CD8-positive, alpha-beta memory T cell (primary cell): ENCODE measurements at places on chromosomes 1 and 21. TPM values are rescaled to one million over a fixed set of nuclear protein-coding genes. Genes with fewer than 3 reads are reported as not detected.

GRCh38 chr1:111191496-111191895, 8.9 kb downstream of the DENND2D start:
- no peak for DNase-seq

DNA sequence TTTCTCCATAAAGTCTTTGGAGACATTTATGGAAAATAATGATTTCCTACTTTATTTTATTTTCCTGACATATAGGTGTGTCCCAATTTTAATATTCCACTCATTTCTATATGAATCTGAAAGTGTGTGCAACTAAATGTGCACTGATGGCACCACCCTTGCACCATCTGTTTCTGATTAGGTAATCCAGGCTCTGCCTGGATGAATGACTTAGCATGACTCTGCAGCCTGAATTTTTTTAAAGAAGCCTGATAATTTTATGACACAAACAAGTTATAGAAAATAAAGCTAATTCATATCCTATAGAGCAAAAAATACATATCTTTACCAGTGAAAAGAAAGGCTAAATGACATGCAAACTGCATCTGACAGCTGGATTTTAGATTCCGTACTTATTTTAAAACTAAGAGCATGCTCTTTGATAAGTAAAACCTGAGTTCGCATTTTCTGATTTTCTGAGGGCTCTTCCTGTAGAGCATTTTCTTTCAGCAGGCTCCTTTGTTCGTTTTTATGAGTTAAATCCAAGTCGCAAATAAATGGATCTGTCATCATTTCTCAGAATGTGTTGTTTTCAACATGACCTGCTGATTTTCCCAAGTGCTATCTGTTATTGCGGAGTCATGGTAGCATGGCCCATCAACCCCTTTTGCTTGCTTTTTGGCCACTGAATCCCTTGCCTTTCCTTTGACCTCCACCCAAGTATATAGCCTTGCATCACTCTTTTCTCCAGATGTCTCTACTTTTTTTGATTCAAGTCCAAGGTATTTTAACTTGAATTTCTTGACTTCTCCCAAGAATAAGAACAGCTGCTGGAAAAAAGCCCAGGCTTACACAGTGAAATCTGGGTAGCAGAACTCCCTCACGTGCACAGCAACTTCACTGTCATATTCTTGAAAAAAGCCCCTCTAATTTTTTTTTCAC, 52.8 kb upstream of the LYPLAL1 start:
- no peak for DNase-seq

DNA sequence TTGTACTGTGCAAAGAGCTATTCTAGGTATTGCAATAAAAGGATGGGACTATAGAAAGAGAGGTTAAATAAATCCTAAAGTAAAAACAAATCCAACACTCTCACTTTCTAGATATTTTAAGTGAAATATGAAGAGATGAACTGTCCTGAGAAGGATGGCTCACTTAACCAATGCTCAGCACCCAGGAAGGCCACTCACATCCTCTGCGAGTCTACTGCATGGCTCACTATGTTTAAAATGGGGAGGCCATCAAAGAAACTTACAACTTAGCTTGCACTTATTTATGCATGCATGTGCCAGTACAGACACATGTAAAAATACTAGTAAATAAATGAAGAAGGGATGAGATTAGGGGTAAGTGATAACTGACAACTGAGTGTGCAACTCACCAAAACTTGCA, 37.5 kb downstream of the PLPPR5 start:
- DNase-seq = no peak

DNA sequence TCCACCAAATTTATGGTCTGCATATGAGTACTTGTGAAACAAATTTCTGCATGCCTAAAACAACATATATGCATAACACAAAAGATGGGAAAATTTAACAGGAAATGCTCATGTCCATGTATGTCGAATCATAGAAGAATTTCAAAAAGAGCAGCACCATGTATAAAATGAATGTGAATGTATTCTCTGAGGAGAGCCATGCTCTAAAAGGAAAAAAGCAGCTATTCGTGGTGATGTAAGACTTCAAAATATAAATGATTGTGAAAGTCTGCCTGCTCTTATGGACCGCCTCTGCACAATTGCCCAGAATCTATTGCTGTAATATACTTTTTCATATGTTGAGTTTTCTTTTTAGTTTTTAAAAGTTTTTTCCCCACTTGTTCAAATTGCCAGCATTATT, 66.8 kb downstream of the EPB41 start:
- no peak for DNase-seq

DNA sequence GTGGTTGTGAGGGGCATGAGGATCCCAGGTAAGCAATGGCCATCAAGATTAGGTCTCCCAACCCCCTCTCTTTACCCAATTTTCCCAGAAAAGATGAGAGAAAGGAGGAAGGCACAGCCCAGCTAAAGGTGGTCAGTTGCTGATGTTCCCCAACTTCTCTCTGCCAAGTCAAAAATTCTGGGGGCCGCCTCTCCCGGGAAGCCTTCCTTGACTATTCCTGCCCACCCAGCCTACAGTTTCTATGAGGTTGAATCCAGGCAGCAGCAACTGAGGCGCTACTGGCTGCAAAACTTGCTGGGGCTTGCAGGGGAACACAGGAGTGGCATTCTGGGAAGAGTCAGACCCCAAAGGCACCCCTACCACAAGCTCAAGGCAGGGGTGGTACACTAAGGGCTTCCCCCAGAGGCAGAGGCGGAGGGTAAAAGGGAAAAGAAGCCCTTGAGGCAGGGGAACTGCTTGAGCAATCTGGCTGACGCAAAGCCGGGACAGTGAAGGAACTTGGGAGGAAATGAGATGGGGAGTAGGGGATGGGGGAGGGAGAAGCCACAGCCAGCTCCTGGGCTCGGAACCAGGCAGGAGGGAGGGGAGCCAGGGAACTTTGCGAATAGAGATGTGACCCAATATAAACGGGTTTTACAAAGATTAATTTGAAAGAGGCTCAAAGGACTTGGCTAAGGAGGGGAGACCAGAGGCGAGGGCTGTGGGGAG, 31.2 kb downstream of the SDC3 start:
- DNase-seq = no peak

DNA sequence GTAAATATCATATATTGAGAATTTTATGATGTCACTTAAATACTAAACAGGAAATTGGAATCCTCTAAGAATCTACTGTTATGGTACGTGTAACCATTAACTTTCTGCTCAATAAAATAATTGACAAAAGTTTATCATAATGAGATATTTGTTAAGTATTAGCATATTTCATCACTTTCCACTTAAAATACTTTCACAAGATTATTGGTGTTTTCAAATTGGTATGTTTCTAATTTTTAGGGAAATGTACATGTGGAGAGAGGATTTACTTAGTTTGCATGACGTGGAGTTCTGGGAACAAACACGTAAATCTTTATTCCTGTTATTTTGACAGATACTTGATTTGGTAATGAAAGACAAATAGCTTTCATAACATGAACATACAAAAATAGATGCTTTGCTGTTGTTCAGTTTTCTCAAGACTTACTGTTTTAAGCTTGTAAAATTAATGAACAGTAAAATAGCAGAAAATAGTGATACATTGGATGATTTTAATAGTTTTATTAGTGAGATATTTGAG, 1.6 kb downstream of the SRSF11 start:
- no peak for DNase-seq

Gene DAB1
- total RNA-seq = not detected

Gene RIPPLY3
- not detected for total RNA-seq
